ENCODE measurements at places on chromosomes 3 and 15.

GRCh38 chr15:25060996-25061620 is 106.3 kb downstream of the SNRPN start:
- no peak for DNase-seq

DNA sequence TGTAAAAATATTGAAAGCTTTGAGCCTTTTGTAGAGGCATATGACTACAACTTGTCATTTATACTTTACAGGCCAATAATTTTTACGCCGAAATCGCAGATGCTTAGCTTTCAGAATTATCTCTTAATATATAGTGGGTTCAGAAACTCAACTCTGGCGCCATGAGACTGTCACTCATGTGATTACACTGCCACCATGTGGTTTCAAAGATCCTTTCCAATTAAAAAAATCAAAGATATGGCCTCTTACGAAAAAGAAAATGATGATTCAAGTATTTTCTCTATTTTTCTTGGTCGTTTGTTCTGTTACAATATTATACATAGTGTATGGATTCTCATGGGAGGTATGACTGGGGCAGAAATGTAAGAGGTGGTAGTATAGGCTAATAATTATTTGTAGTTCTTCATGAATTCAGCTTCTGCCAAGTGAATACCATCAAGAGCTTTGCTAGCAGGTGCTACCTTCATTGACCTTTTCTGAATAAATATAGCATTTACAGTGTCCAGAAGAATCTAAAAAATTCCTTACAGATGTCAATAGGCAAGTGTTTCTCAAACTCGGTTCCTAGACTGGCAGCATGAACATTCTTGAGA is 751.7 kb upstream of the GOLIM4 start:
- DNase-seq: peak; percentile 13

GRCh38 chr3:12380461-12380860 is 91.6 kb downstream of the PPARG start:
- peak; percentile 22 for DNase-seq

- no peak for DNase-seq
Observed at GRCh38 chr3:149968216-149968615, 2.5 kb downstream of the PFN2 start.

GRCh38 chr3:68295457-68295856 is 636.9 kb downstream of the TAFA4 start:
- no peak for DNase-seq

DNA sequence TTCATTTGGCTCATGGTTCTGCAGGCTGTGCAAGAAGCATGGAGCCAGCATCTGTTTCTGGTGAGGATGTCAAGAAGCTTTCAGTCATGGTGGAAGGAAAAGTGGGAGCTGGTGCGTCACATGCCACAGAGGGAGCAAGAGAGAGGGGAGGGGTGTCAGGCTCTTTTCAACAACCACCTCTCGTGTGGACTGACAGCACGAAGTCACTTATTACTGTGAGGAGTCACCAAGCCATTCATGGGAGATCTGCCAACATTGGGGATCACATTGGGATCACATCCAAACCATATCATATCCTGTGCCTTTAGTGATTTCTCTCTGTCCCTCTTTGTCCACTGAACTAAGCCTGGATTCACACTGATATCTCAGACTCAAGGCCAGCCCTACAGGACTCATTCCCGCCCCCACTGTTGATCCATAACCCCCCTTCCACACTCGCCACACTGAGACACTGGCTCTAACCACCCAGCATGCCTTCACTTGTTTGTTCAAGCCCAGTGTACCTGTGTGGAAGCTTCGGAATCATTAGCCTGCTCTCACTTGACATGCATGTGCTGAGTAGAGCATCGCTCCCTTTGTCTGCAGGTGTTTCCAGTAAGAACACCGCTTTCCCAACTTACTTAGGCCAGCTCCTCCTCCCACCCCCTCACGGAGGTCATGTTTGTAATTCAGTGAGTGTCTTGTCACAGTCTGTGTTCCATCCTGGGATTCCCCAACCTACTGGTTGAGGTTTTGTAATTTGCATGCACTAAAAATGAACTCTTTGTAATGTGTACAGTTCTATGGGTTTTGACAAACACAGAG is 132.2 kb downstream of the KLF13 start:
- peak; percentile 77 for DNase-seq

- no peak for DNase-seq
Observed at GRCh38 chr3:127065561-127066290, 82.8 kb downstream of the PLXNA1 start.

DNA sequence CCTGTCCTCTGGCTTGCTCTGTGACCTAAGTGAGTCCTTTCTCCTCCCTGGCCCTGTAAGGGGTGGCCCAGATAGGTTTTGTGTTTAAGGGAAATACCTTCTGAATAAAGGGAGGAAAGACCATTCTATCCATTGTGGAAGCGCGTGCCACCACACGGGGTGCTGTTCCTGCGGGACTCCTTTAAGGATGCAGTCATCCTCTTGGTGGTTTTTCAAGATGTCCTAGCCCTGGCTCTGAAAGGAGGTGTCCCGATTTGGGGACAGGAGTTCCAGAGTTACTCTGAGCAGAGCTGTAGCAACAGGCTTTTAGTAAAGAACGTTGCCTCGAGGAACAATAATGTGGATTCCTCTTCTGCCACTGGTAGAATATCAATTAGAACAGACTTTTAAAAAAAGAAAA is 9.6 kb downstream of the SLC6A6 start:
- DNase-seq: no peak

Measured in inflammatory macrophage treated with lipopolysaccharide for 1 hour (primary cell).